ENCODE measurements at places on chromosomes 3 and 15. TPM values are rescaled to one million over a fixed set of nuclear protein-coding genes. Genes with fewer than 3 reads are reported as not detected.

VIPR1 gene
- 2.2 TPM for total RNA-seq

SNURF gene
- total RNA-seq = 40.3 TPM

MYH15 gene
- 2.3 TPM for total RNA-seq

AMIGO3 gene
- total RNA-seq = not detected

DCBLD2 gene
- total RNA-seq = 450 TPM

GRM7 gene
- not detected for total RNA-seq

IL17RE gene
- 0.89 TPM for total RNA-seq

DUOX2 gene
- not detected for total RNA-seq

ARGFX gene
- total RNA-seq = not detected

GOLGA6L7 gene
- not detected for total RNA-seq

EHHADH gene
- total RNA-seq = 4.0 TPM

GPR149 gene
- total RNA-seq = not detected

SLC6A20 gene
- not detected for total RNA-seq

ATP8B4 gene
- 1.7 TPM for total RNA-seq

CCR9 gene
- not detected for total RNA-seq

SENP8 gene
- total RNA-seq = 1.9 TPM

MUC20 gene
- 0.20 TPM for total RNA-seq

Measured in smooth muscle cell of the pulmonary artery (primary cell).